Activated CD8-positive, alpha-beta memory T cell treated with anti-CD3 and anti-CD28 coated beads for 1 hour (primary cell): ENCODE measurements at places on chromosomes 11 and 22.

GRCh38 chr22:19244600-19245352 is 46.7 kb downstream of the CLTCL1 start:
- no peak for DNase-seq

GRCh38 chr11:84468235-84468634 is 1158.9 kb downstream of the DLG2 start:
- DNase-seq, result no peak

DNA sequence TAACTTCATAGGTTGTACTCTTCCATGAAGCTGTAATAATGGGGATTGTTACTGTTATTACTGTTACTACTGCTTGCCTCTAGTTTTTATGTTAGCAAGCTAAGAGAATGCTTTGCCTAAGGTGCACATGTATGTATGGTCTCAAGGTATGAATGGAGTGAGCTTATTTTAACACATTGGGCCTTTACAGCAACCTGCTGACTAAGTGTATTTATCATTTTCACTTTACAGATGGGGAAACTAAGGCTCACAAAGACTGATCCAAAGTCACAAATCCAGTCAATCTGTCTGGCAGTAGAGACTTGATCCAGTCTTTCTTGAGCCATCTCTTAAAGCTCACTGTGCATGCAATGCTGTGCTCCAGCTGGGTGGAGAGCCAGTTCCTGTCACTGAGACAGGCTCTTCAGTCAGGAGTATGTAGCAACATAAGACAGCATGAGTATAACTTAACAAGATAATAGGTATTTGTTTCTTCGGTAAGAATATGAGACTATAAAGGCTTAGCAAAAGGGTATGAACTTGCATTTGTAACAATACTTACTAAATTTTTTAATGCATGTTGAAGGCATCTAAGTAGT is 66.5 kb downstream of the PPP2R1B start:
- no peak for DNase-seq

GRCh38 chr11:129298988-129299387 is 76.7 kb upstream of the BARX2 start:
- DNase-seq, result no peak

GRCh38 chr11:113376156-113376555 is 11.4 kb upstream of the ANKK1 start:
- DNase-seq, result no peak

DNA sequence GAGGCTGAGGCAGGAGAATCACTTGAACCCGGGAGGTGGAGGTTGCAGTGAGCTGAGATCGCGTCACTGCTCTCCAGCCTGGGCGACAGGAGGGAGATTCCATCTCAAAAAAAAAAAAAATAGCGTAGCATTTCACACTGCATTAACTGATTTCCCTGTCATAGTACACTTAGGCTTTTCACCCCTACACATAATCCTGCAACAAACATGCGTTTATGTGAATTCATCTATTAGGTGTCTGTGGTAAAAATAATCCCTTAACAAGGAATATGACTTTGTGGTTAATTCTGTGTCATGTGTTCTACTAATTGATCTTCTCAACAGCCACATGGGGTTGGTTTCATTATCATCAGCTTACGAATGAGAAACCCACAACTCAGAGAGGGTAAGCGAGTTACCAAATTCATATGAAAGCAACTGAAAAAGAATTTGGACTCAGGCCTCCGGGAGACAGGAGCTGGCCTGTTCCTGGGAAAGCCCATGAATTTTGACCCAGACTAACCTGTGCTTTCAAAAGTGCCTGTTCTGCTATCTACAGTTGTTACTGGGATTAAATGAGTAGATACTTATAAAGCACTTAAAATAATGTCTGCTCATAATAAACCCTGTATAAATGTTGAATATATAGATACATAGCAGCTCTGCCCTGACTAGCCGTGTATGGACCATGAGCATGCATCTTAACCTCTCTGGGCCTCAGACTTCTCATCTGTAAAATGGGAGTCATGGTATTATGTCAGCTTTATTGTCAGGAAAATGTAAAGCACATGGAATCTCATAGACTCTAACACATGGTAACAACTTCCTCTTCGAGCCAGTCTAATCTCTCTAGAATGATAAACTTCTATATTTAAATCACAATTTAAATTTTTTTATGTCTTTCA is 36.6 kb downstream of the KCNJ1 start:
- DNase-seq, result no peak

DNA sequence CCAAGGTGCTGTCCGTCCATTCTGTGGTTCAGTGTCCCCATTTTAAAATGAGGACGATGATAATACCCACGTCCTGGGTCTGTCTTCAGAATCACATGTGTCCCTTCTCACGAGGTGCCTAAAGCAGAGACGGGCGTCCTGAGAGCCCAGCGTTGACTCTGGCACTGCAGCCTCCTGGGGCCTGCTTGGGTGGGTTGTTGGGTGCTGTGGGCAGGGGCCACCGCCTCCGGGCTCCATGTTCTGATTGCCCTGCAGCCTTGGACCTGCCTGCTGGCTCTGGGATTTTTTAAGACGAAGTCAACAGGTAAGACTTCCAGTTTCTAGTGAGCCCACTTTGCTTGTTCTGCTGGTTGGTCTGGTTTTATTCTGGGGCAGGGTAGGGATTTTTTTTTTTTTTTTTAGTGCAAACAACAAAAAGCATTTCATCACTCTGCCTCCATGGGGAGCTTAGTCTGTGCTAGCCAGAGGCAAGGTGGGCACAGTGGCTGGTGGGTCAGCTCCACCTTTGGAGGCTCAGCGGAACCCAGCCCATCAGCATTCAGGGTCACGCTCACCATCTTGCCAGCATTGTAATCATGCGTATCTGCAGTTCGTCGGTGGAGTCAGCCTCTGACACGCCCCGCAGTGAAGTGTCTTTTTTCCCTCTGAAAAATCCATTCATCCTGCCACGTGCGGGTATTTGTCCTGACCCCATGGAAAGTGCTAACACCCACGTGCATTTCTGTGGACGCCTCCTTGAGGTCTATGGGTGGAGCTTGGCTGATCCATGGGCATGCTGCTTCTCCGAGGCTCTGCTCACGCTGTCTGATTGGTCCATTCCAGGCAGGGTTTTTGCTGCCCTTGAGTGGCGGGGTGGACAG is 28.3 kb downstream of the NADSYN1 start:
- DNase-seq, result no peak

- DNase-seq, result no peak
Measured at GRCh38 chr22:38314933-38315822, 2.1 kb downstream of the CSNK1E start.

GRCh38 chr11:85759915-85760314 is 51.0 kb downstream of the SYTL2 start:
- no peak for DNase-seq

DNA sequence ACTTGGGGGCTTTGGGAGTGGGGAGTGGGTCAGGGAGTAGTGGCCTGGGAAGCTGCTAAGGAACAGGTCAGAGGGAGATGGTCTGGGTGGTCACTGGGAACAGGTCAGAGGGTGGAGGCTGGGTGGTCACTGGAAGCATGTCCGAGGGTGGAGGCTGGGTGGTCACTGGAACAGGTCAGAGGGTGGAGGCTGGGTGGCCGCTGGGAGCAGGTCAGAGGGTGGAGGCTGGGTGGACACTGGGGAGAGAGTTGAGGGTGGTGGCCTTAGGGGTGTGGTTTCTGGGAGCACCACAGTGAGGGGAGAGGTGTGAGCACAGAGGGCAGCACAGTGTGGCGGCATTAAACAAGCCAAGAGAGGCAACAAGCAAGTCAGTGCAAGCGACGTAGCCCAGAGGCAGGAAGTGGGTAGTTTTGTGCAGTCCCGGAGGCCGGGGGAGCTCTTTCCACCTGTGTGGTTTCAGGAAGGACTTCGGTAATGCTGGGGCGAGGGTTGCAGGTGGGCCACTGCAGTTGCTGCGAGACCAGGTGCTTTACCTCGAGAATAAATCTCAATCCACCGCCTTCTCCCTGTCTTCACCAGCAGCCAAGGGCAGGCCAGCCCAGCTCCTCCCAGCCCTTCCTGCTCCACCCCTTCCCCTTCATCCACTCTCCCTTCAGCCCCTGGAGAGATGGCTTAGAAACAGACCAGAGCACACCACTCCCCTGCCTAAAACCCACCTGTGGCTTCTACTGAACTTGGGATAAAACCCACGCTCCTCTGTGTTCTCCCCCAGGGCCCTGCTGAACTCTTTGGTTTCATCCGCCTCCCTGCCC is 3.2 kb upstream of the CACNA1I start:
- no peak for DNase-seq

- DNase-seq, result no peak
Measured at GRCh38 chr11:130705670-130706421, 210.4 kb downstream of the SNX19 start.

DNA sequence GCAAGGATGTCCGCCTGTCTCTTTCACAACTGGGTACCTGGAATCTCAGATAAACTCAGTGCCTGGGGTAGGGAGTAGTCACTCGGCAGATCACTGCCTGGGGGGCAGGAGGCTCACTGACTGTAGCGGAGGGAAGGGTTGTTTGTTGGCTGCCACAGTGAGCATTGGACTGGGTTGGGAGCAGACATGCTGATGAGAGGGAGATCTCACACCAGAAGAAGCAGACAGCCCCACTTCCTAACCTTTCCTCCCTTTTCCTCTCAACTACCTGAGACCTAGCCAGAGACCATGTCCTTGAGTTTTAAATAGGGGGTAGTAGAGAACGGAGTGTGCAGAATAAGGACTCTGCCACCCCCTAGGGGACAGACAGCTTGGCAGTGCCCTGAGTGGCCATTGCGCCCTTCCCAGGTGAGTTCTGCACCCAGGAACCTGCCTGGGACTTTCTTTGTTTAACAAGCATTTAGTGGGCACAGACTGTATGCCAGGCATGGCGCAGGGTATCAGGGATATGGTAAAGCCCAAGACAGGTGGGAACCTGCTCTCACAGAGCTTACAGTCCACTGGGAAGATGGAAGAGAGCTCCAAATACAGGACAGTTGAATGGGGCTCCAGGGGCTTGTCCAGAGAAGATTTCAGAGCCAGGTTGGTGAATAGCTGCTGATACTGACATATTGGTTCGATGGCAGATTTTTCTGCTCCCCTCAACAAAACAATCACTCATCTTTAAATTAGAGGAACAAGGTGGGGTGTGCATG is 115.7 kb upstream of the NNMT start:
- DNase-seq, result no peak

- no peak for DNase-seq
Measured at GRCh38 chr11:69654660-69655478, 13.9 kb downstream of the CCND1 start.

DNA sequence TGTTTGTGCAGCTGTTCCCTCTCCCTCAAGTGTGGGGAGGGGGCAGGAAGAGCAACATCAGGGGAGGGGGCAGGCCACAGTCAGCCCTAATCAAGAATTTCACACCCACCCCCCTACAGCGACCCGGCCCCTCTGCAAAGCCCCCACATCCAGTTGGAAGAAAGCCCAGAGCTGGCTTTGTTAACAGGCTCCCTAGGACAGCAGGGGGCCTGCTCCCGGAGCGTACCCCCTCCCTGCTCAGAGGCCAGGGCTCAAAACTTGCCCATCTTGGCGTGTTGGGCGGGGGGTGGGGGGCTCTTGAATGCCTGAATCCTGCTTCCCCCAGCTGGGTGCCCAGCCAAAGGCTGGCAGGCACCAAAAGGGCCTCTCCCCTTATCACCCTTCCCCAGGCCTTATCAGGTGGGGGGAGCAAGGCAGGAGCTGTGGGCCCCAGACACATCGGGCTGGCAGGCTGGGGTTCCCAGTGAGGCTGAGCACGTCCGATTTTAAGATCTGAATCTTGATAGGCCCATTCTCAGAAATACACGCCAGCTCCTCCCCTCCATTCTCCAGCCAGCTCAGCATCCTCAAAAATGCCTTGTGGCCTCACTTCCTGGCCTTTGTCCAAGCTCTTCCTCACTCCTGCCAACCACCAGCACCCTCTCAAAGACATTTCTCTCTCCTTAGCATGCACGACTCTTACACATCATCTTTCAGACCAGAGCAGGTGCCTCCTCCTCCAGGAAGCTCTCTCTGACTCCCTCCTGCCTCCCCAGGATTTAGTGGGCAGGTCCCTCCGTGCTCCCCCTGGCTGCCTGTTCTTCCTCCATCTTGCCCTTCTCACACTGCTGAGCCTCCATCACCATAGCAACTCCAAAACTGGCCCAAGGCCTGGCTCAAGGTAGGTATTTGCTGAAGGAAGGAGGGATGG is 384.8 kb downstream of the MN1 start:
- no peak for DNase-seq

GRCh38 chr11:102322560-102322959 is 5.3 kb downstream of the BIRC3 start:
- no peak for DNase-seq

DNA sequence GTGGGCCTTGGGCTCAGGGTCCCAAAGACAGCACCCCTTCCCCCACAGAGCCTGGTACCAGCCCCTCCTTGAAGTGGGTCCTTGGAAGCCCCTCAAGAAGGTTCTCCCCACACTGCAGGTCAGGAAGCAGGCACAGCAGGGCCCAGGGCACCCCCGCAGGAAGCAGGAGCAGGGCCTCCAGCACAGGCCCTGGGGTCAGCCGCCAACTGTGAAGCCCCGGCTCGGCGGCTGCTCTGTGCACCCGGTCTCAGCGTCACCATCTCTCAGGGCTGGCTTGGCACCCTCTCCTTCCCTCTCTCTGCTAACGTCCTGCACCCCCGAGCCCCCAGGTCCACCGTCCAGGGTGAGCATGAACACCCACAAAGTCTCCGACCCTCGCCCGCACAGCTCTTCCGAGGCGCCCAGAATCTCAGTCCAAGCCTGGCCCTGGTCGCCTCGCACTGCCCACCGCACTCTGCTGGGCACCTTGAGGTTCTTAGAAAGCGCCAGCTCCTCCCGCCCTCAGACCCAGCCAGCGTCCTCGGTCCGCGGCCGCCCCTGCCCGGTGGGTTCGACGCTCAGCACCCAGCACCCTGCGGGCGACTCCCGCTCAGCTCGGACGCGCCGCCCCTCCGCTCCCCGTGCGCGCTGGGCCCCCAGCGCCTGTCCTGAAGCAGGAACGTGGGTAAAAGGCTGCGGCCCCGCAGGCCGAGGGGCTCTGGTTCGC is 1.4 kb upstream of the SIGIRR start:
- DNase-seq, result no peak

- no peak for DNase-seq
Measured at GRCh38 chr22:49233507-49234100, 594.1 kb downstream of the BRD1 start.

GRCh38 chr11:133318221-133318620 is 214.1 kb downstream of the OPCML start:
- no peak for DNase-seq

GRCh38 chr11:99489581-99489980 is 468.8 kb downstream of the CNTN5 start:
- DNase-seq, result no peak

DNA sequence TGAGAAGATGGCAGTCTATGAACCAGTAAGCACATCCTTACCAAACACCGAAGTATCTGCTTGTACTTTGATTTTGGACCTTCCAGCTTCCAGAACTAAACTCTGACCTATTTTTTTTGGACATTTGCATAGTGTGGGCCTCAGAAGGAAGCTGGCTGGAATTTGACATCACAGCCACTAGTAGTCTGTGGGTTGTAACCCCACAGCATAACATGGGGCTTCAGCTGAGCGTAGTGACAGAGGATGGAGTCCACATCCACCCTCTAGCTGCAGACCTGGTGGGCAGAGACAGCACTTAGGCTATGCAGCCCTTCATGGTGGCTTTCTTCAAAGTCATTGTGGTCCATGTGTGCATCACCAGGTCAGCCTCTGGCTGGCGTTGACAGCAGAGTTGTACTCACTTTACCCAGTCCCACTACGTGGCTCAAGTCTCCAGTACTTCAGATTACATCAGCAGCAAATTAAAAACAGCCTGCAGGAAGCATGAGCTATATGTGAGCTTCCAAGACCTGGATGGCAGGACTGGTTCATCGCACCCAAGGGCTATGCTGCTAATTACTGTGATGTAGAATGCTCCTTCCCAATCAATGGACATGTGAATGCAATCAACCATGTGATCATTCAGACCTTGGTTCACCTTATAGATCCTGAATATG is 58.6 kb upstream of the VPREB1 start:
- DNase-seq, result no peak
